ENCODE measurements at places on chromosomes 6 and 20. TPM values are rescaled to one million over a fixed set of nuclear protein-coding genes. Genes with fewer than 3 reads are reported as not detected.

SLC35D3 gene
- 0.32 TPM for total RNA-seq

GRCh38 chr20:49713753-49714712, at the start of gene B4GALT5:
B4GALT5 (minus strand) TSS chr20:49713878; CDS start chr20:49713690, 188 bp downstream.
- peak; percentile 59 for DNase-seq

DNA sequence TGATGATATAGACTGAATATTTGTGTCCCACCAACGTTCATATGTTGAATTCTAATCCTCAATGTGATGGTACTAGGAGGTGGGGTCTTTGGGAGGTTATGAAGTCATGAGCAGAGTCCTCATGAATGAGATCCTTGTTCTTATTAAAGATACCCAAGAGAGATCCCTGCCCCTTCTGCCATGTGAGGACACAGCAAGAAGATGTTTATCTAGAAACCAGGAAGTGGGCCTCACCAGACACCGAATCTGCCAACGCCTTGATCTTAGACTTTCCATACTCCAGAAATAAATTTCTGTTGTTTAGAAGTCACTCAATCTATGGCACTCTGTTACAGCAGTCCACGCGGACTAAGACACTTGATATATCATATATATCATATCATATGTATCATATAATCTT, 67.7 kb upstream of the GCM1 start:
- DNase-seq, result no peak

GRCh38 chr6:96889146-96889545, 8.5 kb downstream of the NDUFAF4 start:
- DNase-seq, result no peak

- DNase-seq, result no peak
Observed at GRCh38 chr6:123898665-123899064, 95.0 kb downstream of the NKAIN2 start.

DNA sequence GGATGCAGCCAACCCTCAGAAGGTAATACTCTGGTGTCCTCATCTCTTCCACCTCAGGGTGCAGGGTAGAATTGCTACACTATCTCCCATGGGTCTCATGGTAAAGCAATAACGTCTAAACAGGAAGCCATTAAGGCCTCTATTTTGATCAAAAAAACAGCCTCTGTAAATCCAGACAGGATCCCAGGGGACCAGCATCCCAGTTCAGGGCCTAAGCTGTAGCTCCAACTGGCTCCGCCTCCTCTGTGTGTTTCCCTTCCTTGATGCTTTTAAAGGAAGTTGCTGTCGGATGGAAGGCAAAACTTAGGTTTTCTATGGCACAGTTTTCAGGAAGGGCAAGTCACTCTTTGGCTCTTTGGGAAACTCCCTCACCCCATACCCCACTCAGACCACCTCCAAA, 222.0 kb downstream of the MAFB start:
- DNase-seq, result no peak

GRCh38 chr6:97023982-97024381, 99.5 kb downstream of the KLHL32 start:
- DNase-seq, result no peak

- DNase-seq, result peak; percentile 91
Observed at GRCh38 chr6:1609648-1610496, at the start of gene FOXC1. FOXC1 (plus strand) TSS chr6:1609915; CDS start chr6:1610446, 531 bp downstream.

- DNase-seq, result no peak
Observed at GRCh38 chr6:108304646-108305045, 9.8 kb downstream of the AFG1L start.

GRCh38 chr6:12345694-12346058, 55.5 kb downstream of the EDN1 start:
- DNase-seq, result no peak

DNA sequence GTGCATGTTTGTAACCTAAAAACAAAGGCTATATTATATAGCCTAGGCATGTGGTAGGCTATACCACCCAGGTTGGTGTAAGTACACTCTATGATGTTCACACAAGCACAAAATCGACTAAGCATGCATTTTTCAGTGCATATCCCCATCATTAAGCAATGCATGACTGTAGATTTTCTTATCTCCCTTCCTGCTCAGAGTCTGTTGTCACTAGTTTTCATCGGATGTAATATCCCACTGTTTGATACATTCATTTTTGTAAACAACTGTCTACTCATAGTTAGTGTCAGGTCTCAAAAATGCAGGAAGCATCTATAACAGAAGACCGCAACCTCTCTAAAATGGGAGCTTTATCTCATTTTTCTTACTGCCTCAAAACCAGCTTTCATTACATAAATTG, 70.7 kb downstream of the GFRAL start:
- no peak for DNase-seq

- no peak for DNase-seq
Observed at GRCh38 chr20:38383147-38383546, 36.9 kb downstream of the LBP start.

GRCh38 chr6:96963809-96964208, 39.3 kb downstream of the KLHL32 start:
- DNase-seq, result no peak

- no peak for DNase-seq
Observed at GRCh38 chr20:46304852-46305251, 3.4 kb downstream of the CDH22 start.

DNA sequence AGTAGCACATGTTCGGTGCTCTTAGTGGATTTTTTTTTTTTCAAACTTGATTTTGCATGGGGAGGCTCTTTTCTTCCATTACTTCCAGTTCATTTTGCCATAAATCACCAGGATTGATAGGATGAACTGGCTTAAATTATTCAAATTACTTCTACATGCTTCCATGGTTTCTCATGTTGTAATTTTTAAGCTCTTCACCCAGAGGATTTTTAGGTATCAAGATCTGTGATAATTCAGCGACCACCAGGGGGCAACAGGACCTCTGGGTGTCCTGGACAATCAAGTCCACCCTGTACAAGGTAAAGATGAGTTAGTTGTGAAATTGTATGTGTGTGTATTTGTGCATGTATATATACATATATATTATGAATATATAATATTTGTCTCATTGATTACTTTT, 4.2 kb upstream of the EPHA7 start:
- DNase-seq, result peak; percentile 46

PRPH2 gene
- total RNA-seq, result 0.35 TPM

DNA sequence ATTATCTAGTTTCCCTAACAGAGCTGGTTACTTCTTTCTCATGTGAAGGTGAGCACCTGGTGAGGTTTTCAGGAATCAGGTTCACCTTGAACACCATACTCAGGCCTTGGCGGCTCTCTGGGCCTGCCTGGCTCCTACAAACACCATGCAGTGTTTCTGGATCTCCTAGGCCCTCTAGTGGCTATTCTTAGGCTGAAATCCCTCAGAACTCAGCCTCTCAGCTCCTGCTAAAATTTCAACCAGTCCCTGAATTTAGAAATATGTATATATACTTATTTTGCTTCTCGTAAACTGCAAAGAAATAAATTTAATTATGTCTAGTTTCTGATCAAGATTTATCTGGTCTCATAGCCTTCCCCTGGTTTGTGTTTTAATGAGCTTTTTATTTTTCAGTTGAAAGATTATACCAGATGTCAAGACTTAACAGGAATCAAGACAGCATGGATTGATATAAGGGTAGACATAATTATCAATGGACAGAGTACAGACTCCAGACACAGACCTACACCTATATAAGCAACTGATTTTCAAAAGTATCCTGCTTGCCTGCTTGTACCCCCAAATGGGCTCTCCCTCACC, 55.9 kb downstream of the ANKEF1 start:
- DNase-seq, result peak; percentile 36

SFTA2 gene
- total RNA-seq, result not detected

DNA sequence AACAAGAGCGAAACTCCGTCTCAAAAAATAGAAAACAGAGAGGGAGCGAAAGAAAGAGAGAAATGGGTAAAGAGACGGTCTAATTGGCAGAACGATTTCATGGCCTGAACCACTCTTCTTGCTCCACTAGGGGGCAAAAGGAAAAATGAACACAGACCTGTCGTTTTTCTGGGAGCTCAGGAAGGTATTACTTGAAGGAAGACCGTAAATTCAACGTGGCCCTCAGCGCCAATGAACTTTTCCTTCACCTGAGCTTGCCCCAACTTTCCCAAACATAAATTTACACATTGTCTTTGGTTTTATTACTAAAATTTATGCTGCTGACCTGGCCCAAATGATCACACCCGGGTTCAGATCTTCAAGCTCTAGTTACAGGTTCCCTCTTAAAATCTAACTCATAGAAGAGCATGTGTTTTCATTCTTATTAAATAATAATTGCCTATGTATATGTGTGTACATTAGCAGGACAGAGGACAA, 67.3 kb downstream of the ATP9A start:
- DNase-seq, result peak; percentile 64

HS3ST5 gene
- 0.05 TPM for total RNA-seq

GRCh38 chr6:99241905-99242534, 107.5 kb downstream of the FAXC start:
- DNase-seq, result no peak

GRCh38 chr20:44747166-44748004, 1.7 kb downstream of the KCNK15 start:
- DNase-seq, result peak; percentile 84

CST4 gene
- total RNA-seq, result not detected

GRCh38 chr6:1313767-1314503, 2.0 kb downstream of the FOXQ1 start:
- peak; percentile 58 for DNase-seq

- no peak for DNase-seq
Observed at GRCh38 chr20:46803123-46804020, 91.3 kb upstream of the EYA2 start.

- no peak for DNase-seq
Observed at GRCh38 chr6:104771258-104771832, 88.4 kb downstream of the HACE1 start.
